ENCODE measurements at places on chromosomes 7 and 10. TPM values are rescaled to one million over a fixed set of nuclear protein-coding genes. Genes with fewer than 3 reads are reported as not detected.
A peak's percentile ranks its signal among the peaks of the same experiment; 100 is the strongest.

Gene CYP2C19
- not detected for polyA plus RNA-seq

Gene ODAD2
- not detected for polyA plus RNA-seq

- DNase-seq, result no peak
These were observed 50.9 kb upstream of the LEP start for GRCh38 chr7:128190051-128190647.

Gene ZNF33A
- polyA plus RNA-seq, result 11.7 TPM

Gene SPDYE6
- polyA plus RNA-seq, result not detected

DNA sequence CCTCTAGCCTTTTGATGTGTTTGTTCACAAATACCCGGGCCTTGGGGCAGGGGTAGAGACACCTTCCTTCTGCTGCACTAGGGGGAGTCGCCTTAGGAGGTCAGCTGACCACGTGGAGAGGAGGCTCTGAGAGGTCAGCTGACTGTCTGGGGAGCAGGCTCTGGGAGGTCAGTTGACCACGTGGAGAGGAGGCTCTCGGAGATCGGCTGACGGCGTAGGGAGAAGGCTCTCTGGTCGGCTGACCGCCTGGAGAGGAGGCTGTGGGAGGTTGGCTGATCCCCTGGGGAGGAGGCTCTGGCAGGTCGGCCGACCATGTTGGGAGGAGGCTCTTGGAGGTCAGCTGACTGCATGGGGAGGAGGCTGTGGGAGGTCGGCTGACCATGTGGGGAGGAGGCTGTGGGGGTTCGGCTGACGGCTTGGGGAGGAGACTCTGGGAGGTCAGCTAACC, 59.6 kb upstream of the LYZL1 start:
- DNase-seq, result peak; percentile 19

All from K562 (cell line).